DND-41 (cell line): ENCODE measurements at places on chromosomes 16 and 17.

DNA sequence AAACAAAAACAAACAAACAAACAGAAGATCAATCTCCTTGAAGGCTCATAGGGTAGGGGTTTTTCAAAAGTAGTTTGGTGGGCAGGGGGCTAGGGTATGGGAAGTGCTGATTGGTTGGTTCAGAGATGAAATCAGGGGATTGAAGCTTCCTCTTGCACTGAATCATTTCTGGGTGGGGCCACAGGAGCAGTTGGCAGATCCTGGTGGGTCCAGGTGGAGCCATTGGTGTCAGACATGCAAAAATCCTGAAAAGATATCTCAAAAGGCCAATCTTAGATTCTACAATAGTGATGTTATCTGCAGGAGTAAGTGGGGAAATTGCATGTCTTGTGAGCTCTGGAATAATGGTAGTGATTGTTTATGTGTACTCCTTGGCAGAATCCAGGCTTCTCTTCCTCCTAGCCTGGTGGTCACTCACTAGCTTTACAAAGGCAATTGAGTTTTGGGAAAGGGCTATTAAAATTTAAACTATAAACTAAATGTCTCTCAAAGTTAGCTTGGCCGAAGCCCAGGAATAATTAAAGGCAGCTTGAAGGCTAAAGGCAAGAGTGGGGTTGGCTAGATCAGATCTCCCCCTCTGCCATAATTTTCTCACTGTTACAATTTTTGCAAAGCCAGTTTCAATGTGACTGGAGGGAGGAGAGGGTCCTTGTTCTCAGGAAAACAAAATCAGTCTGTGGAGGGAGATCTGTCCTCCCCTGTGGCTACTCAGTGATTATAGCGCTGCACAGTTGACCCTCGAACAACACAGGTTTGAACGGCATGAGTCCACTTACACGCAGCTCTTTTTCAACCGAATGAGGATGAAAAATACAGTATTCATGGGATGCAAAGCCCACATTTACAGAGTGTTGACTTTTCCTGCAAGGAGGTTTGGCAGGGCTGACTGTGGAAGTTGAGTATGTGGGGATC, 45.2 kb downstream of the RNF112 start:
- H3K4me3 ChIP-seq, result no peak overlapping the region
- no peaks in the 10 kb centered on the region for H3K4me1 ChIP-seq
- H3K27ac ChIP-seq, result no peak overlapping the region
- no peak for DNase-seq

DNA sequence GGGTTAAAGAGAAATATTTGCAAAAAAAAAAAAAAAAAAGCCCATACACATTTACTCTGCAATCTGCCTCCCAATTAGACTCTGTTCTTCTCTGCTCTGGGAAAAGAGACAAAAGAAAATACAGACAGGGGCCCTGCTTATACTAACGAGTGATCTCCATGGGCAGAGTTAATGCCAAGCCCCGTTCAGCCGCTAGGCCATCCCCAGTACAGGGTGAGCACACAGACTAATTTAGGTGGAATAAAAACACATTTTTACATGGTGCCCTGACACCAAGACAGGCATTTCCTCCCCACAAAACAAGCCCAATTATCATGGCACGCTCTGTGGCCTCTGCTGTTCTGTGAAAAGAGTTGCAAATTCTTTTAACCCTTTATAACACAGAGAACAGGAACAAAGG, 356.3 kb upstream of the C16orf82 start:
- no peak for DNase-seq
- H3K4me1 ChIP-seq, result no peaks in the 10 kb centered on the region
- H3K27me3 ChIP-seq, result peaks cover 3% of the 10 kb centered on the region
- no peak overlapping the region for H3K27ac ChIP-seq
- H3K36me3 ChIP-seq, result no peaks in the 10 kb centered on the region
- no peak overlapping the region for H3K4me3 ChIP-seq

DNA sequence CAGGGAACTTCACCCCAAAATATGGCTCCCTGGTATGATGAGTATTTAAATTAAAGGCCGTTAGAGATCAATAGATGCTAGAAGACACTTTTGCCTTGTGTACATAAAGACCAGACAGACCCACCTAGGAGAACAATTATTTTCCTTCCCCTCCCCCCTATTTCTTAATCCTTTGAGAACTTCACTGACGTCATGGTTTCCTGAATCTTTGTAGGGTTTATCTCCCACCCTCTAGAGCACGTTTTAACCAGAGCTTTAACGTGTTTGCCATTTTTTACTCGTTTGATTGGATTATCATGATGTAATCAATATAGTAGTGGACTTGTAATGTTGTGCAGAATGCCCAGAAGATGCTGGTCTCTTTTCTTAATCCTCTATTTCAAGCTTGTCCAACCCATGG, 22.9 kb upstream of the XYLT2 start:
- no peak for DNase-seq
- H3K36me3 ChIP-seq, result no peaks in the 10 kb centered on the region
- H3K27ac ChIP-seq, result no peak overlapping the region
- H3K4me1 ChIP-seq, result no peaks in the 10 kb centered on the region

- no peak for DNase-seq
- H3K4me1 ChIP-seq, result no peaks in the 10 kb centered on the region
- H3K27ac ChIP-seq, result no peak overlapping the region
- H3K4me3 ChIP-seq, result no peak overlapping the region
- 0 out of 2 replicates have a peak, but pooled peaks cover 2% of the 10 kb centered on the region for H3K36me3 ChIP-seq
These were observed 108.7 kb downstream of the ZFHX3 start for GRCh38 chr16:72939247-72939646.

DNA sequence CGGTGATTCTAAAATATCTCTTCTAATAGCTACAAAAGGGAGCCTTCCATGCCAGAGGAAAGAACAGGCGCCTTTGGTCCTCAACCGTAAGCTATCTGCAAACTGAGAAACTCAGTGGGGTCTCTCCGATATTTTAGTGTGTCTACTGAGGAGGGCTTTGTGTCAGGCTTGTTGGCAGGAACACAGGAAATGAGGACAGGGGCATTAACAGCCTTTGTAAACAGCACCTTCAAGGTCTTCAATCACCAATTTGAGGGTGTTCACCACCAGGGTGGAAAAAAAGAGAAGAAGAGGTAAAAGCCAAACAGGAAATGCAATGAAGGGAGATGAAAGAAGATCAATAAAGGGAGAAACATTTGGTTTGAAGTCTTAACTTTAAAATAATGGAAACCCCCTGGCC, 580.1 kb upstream of the SALL1 start:
- H3K27ac ChIP-seq, result no peak overlapping the region
- H3K27me3 ChIP-seq, result no peaks in the 10 kb centered on the region
- no peaks in the 10 kb centered on the region for H3K36me3 ChIP-seq
- H3K4me1 ChIP-seq, result no peaks in the 10 kb centered on the region

GRCh38 chr17:68572138-68572842, 28.9 kb downstream of the FAM20A start:
- H3K4me3 ChIP-seq, result no peak overlapping the region
- peaks cover 3% of the 10 kb centered on the region for H3K27me3 ChIP-seq
- no peaks in the 10 kb centered on the region for H3K36me3 ChIP-seq
- DNase-seq, result no peak
- H3K4me1 ChIP-seq, result no peaks in the 10 kb centered on the region

- H3K4me3 ChIP-seq, result no peak overlapping the region
- peaks cover 29% of the 10 kb centered on the region for H3K36me3 ChIP-seq
- H3K27ac ChIP-seq, result no peak overlapping the region
These were observed 2.7 kb downstream of the LDAF1 start for GRCh38 chr16:21161211-21161610.

- H3K27ac ChIP-seq, result peak overlapping the region; percentile 81
- peak overlapping the region; percentile 72 for H3K4me3 ChIP-seq
- DNase-seq, result peak; percentile 28
- H3K36me3 ChIP-seq, result peaks cover 40% of the 10 kb centered on the region
- H3K4me1 ChIP-seq, result peaks cover 30% of the 10 kb centered on the region
These were observed 755 bp upstream of the TUFM start for GRCh38 chr16:28846933-28847273.

DNA sequence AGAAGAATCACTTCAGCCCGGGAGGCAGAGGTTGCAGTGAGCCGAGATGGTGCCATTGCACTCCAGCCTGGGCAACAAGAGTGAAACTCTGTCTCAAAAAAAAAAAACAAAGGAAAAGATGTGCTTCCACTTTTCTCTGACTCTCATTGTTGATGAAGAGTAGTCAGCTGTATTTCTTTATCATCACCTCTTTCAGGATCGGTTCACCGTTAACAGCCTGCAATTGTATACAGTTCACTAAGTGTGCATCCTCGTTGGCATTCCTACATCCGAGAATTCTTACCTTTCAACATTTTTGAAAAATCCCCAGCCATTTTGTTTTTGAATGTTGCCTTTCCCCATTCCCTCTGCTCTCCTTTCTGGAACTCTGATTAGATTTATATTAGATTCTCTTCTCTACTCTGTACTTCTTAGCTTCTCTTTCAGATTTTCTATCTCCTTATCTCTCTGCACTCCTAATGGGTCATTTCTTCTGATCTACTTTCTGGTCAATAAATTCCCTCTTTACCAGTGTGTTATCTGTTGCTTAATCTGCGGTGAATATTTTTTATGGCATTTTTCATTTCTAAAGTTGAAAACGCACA, 26.9 kb upstream of the ZC3H18 start:
- no peak overlapping the region for H3K27ac ChIP-seq
- no peaks in the 10 kb centered on the region for H3K4me1 ChIP-seq
- H3K36me3 ChIP-seq, result no peaks in the 10 kb centered on the region
- no peak for DNase-seq
- no peaks in the 10 kb centered on the region for H3K27me3 ChIP-seq

DNA sequence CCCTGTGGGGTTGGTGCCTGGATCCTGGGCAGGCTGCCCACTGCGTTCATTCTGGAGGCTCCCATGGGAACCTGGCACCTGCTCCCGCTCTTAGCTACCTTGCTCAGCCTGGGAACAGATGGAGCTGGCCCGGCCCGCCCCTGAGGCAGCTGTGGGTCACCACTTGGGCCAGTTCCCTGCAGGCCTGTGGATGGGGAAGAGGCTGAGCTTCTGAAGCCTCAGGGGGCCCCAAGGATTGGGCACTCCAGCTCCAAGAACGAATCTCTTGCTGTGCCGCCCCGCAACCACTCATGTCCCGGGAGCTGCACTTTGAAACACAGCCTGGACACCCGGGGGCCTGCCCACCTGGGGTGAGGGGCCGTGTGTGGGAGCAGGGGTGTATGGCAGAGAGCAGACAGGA, 37.7 kb downstream of the BAHCC1 start:
- H3K27ac ChIP-seq, result no peak overlapping the region
- no peaks in the 10 kb centered on the region for H3K36me3 ChIP-seq
- H3K4me1 ChIP-seq, result peaks cover 25% of the 10 kb centered on the region
- H3K27me3 ChIP-seq, result no peaks in the 10 kb centered on the region

- no peaks in the 10 kb centered on the region for H3K27me3 ChIP-seq
- no peaks in the 10 kb centered on the region for H3K4me1 ChIP-seq
- no peak for DNase-seq
These were observed 44.1 kb downstream of the CCDC57 start for GRCh38 chr17:82168568-82168967.

DNA sequence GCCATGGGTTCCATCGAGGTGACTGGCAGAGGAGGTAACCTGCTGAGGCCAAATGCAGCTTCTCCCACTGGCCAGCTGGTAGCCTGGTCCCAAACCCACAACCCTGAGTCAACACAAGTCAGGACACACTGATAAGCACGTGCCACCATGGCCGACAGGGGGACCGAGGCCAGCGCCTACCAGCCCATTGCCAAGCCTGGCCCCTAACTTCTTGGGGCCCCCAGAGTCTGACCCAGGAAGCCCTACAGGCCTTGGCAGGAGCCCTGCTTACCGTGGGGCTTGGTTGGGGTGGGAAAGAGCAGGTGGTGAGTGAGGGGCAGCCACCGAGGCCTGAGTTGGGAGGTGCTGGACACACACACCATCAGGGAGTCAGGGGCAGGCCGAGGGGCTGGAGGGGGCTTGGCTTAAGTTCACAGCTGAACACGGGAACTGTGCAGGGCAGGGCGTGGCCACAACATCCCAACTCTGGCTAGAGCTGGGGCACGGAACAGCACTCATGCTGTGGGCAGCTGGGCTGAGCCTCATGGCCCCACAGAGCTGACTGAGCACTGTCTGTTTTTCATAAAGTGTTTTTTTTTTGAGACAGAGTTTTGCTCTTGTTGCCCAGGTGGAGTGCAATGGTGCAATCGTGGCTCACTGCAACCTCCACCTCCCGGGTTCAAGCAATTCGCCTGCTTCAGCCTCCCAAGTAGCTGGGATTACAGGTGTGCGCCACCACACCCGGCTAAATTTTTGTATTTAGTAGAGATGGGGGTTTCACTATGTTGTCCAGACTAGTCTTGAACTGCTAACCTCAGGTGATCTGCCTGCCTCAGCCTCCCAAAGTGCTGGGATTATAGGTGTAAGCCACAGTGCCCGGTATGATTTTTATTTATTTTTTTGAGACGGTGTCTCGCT, 5.5 kb downstream of the MRPL28 start:
- H3K4me1 ChIP-seq, result peaks cover 21% of the 10 kb centered on the region
- H3K36me3 ChIP-seq, result peaks cover 36% of the 10 kb centered on the region
- H3K4me3 ChIP-seq, result no peak overlapping the region
- H3K27me3 ChIP-seq, result no peaks in the 10 kb centered on the region

DNA sequence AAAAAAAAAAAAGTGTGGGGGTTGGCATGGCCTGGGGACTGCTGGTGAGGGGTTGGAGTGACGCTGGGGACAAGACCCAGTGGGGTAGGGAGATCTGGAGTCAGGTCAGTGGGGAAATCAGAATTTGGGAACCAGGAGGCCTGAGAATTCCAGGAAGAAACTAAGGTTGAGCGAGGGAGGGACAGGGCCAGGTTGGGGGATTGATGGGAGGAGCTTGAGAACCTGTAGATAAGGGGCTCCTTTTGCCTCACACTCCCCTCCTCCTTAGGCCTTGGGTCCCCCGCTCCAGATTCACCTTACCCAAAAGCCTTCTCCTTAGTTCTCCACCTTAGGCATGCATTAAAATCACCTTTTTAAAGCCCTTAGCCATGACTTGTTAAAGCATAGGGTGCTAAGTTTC, 8.3 kb upstream of the PYDC1 start:
- no peak overlapping the region for H3K4me3 ChIP-seq
- no peaks in the 10 kb centered on the region for H3K4me1 ChIP-seq
- no peaks in the 10 kb centered on the region for H3K36me3 ChIP-seq
- peaks cover 8% of the 10 kb centered on the region for H3K27me3 ChIP-seq
- DNase-seq, result no peak

DNA sequence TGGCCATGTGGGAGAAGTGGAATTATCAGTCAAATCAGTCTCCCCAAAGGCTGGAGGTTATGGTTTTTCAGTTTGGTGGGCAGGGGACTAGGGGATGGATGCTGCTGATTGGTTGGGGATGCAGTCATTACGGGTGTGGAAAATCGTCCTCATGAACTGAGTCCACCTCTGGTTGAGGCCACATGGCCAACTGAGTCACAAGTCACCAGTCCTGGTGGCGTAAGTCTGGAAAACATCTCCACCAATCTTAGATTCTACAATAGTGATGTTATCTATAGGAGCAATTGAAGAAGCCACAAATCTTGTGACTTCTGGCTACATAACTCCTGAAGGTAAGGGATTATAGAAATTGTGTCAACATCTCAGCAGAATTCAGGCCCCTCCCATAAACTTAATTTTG, 5.2 kb upstream of the RNF135 start:
- no peaks in the 10 kb centered on the region for H3K36me3 ChIP-seq
- no peak overlapping the region for H3K4me3 ChIP-seq
- H3K27me3 ChIP-seq, result no peaks in the 10 kb centered on the region
- DNase-seq, result no peak
- H3K27ac ChIP-seq, result no peak overlapping the region

GRCh38 chr17:35605678-35606077, 18.6 kb downstream of the AP2B1 start:
- no peaks in the 10 kb centered on the region for H3K27me3 ChIP-seq
- H3K36me3 ChIP-seq, result peaks cover 78% of the 10 kb centered on the region
- no peak overlapping the region for H3K4me3 ChIP-seq
- H3K27ac ChIP-seq, result no peak overlapping the region
- no peaks in the 10 kb centered on the region for H3K4me1 ChIP-seq
